NCI-H187 treated with DMSO at 0.1 percent for 48 hours (cell line): ENCODE measurements at places on chromosomes 1 and 21.

DNA sequence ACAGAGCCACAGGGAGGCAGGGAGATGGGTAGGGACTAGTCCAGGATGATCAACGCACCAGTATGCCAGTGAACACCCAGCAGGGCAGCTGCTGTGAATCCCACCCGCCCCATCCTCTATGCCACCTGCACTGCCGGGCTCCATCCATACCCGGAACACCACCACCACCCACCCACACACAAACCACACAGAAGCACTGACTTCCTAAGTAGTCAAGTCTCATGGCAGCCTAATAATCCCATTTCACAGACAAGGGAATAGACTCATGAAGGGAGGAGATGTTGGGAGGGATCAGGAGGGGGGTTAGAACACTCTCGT is 6.3 kb downstream of the DRAXIN start:
- no peak for DNase-seq

DNA sequence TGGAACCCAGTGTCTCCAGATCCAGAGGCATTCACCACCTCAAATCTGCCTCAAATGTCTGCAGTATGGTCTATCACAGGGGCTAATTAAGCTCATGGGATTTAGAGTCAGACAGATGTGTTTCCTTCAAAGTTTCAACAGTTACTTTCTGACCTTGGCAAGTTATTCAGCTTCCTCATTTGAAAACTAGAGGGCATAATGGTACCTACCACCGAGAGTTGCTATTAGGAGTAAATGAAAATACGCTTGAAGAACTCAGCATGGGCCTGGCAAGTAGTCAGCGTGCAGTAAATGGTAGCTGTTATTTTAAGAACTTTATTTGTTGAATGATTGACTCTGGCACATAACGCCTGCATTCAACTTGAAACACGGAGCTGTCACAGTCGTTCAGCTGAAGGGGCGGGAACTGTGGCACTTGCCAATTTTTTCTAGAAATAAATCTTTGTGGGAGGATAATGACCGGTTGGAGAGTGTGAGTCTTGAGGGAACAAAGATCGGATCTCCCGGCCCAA is 1.2 kb upstream of the CAP1 start:
- no peak for DNase-seq

GRCh38 chr1:212944229-212944901 is 6.0 kb upstream of the VASH2 start:
- DNase-seq: no peak

- DNase-seq: peak; percentile 38
Observed at GRCh38 chr21:39788383-39788782, 43.4 kb downstream of the IGSF5 start.

DNA sequence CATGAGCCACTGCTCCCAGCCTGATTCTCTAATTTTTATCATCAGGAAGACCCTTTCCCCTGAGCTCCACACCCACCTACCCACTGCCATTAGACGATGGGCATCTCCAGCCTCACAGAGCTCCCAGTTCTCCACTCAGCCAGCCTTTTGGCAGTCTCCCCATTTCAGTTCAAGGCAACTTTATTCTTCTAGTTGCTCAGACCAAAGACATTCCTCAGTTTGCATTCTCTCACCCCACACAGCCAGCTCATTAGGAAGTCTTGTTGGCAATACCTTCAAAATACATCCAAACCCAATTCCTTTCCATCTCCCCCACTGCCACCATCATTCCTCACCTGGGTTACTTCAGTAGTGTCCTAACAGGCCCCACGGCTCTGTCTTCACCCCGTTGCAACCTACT is 53.4 kb upstream of the COX20 start:
- DNase-seq: no peak
